ENCODE measurements at places on chromosomes 7 and 10.

DNA sequence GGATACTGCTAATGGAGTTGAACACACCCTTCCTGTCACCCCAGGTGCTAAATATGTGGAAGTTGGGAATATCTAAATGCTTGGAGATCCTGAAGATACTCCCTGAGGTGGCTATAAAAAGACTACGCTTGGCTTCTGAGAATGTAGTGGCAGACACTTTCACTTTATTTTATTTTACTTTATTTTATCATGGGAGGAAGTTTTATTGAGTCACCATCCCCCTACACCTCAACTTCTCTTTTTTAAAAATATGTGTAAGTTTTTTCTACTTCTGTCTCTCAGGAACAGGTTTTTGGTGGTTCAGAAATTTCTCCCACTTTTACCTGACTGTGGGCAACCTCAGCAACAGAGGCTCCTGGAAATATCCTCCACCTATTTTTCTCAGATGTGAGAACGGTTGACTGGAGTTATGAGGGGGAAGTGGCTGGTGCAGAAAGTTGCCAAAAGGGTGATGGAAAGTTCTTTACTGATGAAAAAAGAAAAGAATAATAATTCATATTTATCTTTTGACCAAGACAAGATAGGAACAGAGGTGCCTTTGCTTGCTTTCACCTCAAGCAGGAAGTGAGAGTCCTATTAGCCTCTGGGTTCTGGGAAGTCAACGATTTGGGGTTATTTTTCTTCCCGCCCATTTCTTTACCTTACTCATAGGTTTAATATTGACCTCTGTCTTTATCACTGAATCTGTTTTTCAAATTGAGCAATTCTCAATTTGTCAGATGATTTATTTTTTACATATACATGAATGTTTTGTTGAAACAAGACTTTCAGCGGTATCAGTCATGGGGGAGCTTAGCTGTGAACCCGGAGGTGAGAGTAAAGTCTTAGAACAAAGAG is 103.6 kb downstream of the AHR start:
- DNase-seq: peak; percentile 34

- DNase-seq: no peak
Observed at GRCh38 chr7:90587766-90588165, 8.4 kb upstream of the CDK14 start.

GRCh38 chr10:102815790-102816549 is 21.2 kb downstream of the CYP17A1 start:
- DNase-seq: peak; percentile 85

DNA sequence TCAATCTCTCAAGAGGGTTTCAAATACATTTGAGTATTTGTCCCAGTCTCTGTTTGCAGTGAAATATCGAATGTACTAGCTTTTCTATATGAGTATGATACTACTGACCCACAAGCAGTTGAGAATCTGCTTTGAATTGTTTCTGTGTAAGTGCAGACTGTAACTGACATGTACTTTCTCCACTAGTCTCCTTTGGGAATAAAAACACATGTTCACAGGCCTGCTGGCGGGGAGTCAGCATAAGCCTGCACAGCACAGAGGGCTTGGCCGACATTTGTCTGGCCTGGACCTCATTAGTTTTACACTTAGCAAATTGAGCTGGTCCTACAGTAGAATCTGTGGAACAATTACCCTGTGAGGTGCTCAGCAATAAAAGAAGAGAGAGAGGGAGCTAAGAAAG is 72.6 kb downstream of the ITGB8 start:
- DNase-seq: no peak

Measured in suppressor macrophage treated with lipopolysaccharide for 4 hours (primary cell).